ENCODE measurements at places on chromosomes 13 and 19.

GRCh38 chr19:51365211-51365964 is 800 bp downstream of the ETFB start:
- DNase-seq: no peak

- no peak for DNase-seq
Observed at GRCh38 chr19:33374236-33374714, 766 bp downstream of the CEBPG start.

DNA sequence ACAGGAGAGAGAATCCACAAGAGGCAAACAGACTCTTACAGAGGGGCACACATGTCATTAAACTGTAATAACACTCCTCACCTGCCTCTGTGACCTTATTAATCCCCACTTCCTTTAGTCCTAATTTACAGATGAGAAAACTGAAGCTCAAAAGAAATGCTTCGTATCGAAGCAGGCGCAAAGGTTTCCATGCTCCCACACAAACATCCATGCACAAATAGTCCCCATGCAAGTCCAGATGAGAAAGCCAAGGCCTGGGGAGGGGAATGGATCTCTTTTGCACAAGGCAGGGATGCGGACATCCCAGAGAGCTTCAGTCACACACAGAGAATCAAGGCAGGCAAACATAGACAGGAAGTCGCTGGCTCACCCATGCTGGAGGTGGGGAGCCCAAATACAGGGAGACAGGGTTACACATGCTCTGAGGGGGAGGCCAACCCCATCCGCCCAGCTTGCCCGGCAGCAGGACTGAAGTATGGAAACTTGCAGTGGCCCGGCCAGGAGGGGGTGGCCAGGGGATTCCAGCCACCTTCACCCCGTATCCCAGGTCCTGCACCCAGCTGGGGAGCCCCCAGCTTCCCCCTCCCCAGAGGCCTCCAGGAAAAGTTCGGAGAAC is 468 bp downstream of the S1PR5 start:
- DNase-seq: no peak

GRCh38 chr13:31793246-31793645 is 53.9 kb downstream of the RXFP2 start:
- no peak for DNase-seq

GRCh38 chr13:95530178-95530577 is 22.3 kb upstream of the CLDN10 start:
- DNase-seq: no peak

GRCh38 chr13:51275101-51275500 is 52.9 kb downstream of the FAM124A start:
- no peak for DNase-seq

DNA sequence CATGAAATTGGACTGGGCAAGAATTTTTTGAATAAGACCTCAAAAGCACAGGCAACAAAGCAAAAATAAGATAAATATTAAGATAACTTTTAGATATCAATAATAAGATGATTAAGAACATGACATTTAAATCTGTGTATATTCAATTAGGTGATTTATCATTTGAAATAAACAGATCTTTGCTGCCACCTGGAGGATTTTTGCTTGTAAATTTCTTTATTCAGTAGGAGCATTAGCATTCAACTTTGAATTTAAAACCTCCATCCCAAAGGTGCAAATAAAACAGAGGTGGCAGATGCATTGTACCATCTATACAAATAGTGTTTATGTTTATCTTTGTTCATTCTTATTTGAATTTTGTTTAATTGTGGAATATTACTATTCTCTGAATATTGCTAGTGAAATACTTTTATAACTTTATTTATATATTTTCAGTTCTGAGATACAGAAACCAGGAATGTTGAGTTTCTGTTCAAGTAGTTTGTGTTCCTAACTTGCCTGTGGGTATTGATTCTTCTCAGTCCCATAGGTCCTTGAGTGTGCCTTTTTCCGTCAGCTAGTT is 20.9 kb downstream of the COG6 start:
- DNase-seq: no peak

DNA sequence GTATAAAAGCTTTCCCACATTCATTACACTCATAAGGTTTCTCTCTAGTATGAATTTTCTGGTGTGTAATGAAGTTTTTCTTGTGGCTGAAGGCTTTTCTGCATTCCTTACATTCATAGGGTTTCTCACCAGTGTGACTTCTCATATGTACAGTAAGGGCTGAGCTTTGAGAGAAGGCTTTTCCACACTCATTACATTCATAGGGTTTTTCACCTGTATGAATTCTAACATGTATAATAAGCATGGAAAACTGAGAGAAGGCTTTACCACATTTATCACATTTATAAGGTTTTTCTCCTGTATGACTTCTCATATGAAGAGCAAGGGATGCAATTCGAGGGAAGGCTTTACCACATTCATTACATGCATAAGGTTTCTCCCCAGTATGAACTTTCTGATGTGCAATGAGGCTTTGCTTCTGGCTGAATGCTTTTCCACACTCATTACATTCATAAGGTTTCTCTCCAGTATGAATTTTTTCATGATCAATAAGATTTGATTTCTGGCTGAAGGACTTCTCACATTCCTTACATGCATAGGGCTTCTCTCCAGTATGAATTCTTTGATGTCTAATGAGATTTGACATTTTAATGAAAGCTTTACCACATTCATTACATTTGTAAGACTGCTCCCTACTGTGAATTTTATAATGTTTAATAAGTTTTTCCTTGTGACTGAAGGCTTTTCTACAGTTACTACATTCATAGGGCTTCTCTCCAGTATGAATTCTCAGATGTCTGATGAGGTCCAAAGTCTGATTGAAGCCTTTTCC is 42.6 kb downstream of the ZNF527 start:
- DNase-seq: no peak
